ENCODE measurements at places on chromosomes 2 and 18.

DNA sequence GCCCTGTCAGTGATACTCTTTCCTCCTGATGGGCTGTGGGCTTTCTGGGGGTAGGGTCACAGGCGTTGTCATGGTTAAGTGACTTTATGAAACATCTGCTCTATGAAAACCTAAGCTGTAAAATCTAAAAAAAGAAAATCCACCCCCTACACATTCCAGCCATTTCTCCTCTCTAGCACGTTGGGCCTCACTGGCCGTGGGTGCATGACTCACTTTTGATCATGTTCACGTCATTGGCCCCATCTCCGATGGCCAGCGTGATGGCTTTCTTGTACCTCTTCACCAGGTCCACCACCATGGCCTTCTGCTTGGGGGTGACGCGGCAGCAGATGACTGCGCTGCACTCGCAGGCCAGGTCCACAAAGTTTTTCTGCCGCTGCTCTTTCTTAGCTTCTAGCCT is 39.3 kb upstream of the NARS1 start:
- DNase-seq: no peak

DNA sequence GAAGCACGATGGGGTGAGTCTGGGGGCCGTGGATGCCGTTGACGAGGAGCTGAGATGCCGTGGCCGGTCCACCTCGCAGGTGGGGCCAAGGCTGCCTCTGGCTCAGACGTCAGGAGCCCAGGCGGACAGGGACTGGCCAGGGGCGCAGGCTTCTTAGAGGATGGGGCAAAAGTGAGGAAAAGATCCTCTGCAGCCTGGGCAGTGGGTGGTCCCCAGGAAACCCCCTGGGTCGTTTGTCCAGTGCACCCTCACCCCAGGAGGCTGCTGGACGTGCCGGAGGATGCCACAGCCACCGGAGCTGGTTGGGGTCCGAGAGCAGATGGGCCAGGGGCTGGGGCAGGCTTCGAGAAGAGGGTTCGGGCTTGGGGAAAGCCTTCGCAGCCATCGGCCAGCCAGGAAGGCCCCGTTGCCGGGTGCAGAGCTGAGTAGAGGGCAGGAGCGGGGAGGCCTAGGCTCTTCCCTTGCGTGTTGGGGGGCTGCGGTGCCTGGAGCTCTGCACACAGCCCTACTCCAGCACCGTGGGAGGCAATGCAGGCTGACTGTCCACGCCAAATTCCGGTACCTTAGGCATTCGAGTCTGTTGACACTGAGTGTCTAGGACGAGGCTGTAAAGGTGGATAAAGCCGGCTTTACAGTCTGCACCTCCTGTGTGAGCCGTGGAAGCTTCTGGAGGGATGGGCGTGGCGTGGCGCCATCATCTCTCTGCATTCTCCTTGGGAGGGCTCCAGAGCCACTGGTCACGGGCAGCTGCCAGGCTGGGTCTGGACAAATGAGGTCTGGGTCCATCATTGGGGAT is 18.8 kb downstream of the GPC1 start:
- DNase-seq: no peak

- DNase-seq: no peak
These were observed 129.4 kb downstream of the SH3RF3 start for GRCh38 chr2:109258376-109258775.

GRCh38 chr18:46275370-46275769 is 171.2 kb downstream of the HAUS1 start:
- DNase-seq: no peak

GRCh38 chr2:27915191-27915590 is 24.7 kb downstream of the BABAM2 start:
- DNase-seq: no peak

- no peak for DNase-seq
These were observed 23.6 kb downstream of the SETBP1 start for GRCh38 chr18:44704135-44704789.

DNA sequence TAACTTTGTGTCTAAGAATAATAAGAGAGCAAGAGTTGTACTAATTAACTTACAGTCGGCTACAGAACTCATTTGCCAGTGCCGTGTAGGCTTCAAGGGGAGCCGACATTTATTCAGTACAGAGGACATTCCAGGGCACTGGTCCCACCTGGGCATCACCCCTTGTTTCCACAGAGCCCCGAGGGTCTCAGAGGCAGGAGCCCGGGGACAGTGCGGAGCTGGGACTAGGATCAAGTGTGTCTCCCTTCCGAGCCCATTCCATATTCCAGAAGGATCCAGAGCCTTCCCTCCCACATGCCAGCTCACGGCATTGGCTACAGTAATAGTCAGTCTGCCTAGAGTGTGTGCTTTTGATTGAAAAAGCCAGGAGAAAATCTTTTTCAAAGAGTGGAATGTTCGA is 71.5 kb upstream of the CTDP1 start:
- no peak for DNase-seq

DNA sequence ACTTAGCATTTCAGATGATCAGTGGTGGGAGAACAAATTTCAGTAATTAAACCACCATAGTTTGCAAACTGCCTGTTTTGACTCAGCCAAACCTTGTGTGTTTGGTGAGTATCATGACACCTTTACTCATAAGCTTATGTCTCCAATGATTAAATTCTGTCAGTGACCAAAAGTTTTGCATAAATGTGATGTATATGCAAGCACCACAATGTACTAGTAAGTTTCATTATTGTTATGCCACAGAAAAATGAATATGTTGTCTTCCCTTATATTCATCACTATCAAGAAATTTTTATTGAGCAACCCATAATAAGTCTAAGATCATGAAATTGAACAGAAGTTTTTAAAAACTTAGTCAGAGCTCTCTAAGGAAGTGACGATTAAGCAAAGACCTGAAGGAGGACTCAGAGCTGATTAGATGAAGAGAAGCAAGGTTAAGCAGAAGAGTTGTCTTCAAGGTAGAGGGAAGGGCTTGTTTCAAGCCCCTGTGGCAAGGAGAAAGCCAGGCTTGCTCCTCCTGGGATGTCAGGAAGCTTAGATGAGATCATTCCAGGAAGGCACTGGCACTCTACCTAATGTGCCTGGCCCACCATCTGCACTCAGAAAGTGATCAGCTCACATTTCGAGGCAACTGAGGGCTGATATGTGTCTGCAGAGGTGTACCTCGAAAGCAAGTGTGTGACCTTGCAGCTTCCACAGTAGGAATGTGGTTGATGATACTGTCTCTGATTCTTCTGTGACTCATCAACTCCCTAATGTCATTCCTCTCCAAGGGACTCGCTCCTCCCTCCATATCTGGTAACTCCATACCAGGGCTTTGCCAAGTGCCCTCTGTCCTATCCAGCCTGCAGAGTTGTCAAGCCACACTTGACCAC is 54.7 kb downstream of the KCTD18 start:
- no peak for DNase-seq

DNA sequence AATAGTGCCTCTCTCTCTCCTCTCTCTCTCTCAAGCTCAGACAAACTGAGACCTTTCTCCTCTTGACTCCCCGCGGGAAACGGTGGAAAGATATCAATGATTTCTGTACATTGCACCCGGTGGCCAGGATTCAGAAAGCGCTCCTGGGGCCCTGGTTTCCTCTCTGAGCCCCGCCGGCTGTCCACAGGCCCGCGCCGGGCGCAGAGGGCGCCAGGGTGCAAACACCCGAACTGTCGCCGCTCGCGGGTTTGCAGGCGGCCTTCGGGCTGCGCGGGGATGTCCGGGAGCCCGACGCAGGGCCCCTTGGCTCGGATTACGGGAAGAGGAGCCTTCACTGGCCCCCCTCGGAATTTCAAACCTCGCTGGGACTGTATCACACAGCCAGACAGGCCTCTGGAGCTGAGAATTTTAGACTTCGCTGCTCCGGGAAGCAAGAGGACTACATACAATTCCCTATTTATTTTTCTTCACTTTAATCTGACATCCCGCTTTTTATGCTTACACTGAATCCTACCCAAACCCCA is 5.2 kb upstream of the EN1 start:
- no peak for DNase-seq

- no peak for DNase-seq
These were observed 178.1 kb downstream of the ACOXL start for GRCh38 chr2:110910423-110910822.

DNA sequence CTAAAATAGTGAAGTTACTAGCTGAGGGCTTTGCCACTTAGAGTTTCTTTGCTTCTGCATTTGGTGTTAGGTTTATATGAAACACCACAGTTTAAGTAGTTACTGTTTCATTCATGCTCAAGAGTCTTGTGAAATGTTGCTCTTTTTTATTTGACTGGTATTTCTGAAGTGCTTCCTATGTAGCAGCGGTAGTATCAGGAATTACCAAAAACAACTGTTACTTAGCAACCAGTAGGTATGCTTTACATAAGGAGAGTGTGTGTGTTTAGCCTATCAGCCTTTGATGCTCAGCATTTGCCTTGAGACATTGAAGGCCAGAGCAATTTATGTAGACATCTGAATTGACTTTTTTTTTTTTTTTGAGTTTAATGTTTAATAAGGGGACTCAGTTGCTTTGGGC is 3.6 kb downstream of the DIS3L2 start:
- DNase-seq: no peak

- DNase-seq: no peak
These were observed 452.8 kb upstream of the VWC2L start for GRCh38 chr2:213958086-213958485.

- no peak for DNase-seq
These were observed 60.6 kb upstream of the SLC16A14 start for GRCh38 chr2:230129343-230129742.

GRCh38 chr2:26326514-26326913 is 19.4 kb upstream of the SELENOI start:
- no peak for DNase-seq

- no peak for DNase-seq
These were observed 32.2 kb downstream of the ZC3H15 start for GRCh38 chr2:186518291-186518690.
